GM23248 (cell line): ENCODE measurements at places on chromosomes 5 and 9. TPM values are rescaled to one million over a fixed set of nuclear protein-coding genes. Genes with fewer than 3 reads are reported as not detected.

DNA sequence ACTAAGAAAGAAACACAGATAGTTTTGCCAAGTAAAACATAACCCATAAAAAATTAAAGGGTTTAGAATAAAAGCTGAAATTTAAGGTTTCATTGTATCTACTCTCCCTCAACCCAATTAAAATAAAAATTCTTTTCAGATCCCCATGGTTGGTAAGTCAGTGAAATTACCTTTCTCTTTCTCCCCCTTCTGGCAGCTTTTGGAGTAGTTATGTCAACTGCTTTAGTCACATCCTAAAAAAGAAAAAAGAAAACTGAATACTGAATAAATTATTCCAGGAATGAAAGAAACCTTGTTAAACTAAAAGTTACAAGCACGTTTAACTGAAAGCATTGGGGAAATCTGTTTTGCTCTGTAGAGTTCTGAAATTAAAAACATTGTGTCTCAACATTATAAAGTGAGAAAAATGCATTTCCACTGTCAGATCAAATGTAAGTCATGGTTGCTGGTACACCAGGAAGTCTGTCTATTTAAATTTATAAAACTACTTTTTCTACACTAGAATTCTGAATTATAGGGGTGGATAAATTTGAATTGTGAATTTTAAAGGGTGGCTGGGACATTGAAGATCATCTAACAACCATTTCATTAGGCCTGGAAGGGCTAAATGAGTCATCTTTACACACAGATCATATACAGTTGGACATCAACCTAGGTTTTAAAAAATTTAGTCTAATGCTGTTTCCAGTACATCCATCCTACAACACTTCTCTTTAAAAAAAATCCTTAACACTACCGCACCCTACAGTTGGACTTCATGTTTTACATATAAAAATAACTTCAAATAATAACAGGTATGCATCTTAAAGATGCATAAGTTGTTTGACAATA lies 24.7 kb downstream of the PSIP1 start:
- peak; percentile 58 for DNase-seq

GRCh38 chr5:158066076-158066475 lies 207.1 kb upstream of the CLINT1 start:
- DNase-seq: no peak

GRCh38 chr9:127136880-127137639 lies 14.6 kb upstream of the ANGPTL2 start:
- DNase-seq: no peak

GRCh38 chr9:97372580-97372979 lies 39.3 kb upstream of the TDRD7 start:
- no peak for DNase-seq

DNA sequence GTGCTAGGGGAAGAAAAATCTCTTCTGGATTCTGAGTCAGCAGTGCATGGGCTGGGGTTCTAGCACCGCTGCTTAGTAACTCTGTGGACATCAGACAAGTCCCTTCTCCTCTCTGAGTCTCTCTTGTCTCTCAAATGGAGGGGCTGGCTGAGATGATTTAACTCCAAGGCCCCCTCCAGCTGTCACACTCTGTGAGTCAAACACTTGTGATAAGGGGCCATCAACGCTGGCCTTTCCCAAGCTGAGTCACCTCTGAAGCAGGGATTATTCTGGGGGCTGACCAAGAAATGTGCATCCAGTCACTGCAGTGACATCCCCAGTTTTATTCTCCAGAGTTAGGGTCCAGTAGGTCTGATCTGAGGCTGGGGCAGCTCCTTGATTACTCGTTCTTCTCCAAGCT lies 110.4 kb upstream of the ZNF462 start:
- DNase-seq: no peak

- no peak for DNase-seq
Observed at GRCh38 chr5:143671674-143672569, 140.0 kb upstream of the HMHB1 start.

PCDHB7 gene
- 0.65 and 0.89 TPM in 2 replicates for total RNA-seq

NMUR2 gene
- not detected in 2 replicates for total RNA-seq

MARCOL gene
- total RNA-seq: not detected in 2 replicates
